ENCODE measurements at places on chromosomes 6 and 20. TPM values are rescaled to one million over a fixed set of nuclear protein-coding genes. Genes with fewer than 3 reads are reported as not detected.

Gene MEP1A
- total RNA-seq: not detected

Gene CRIP3
- not detected for total RNA-seq

Gene OOEP
- total RNA-seq: not detected

Gene AKAP12
- total RNA-seq: 204 TPM

Gene TLDC2
- total RNA-seq: 0.15 TPM

Gene FNDC11
- total RNA-seq: 1.8 TPM

Gene KCNK16
- not detected for total RNA-seq

Gene SNX3
- 256 TPM for total RNA-seq

Gene MUCL3
- total RNA-seq: not detected

Gene RAB44
- total RNA-seq: under 0.01 TPM

Gene TRIM31
- total RNA-seq: not detected

Gene VNN1
- not detected for total RNA-seq
